Central memory CD8-positive, alpha-beta T cell (primary cell): ENCODE measurements at places on chromosomes 7 and 10.

- no peak for DNase-seq
Observed at GRCh38 chr7:129864042-129864441, 88.7 kb downstream of the UBE2H start.

DNA sequence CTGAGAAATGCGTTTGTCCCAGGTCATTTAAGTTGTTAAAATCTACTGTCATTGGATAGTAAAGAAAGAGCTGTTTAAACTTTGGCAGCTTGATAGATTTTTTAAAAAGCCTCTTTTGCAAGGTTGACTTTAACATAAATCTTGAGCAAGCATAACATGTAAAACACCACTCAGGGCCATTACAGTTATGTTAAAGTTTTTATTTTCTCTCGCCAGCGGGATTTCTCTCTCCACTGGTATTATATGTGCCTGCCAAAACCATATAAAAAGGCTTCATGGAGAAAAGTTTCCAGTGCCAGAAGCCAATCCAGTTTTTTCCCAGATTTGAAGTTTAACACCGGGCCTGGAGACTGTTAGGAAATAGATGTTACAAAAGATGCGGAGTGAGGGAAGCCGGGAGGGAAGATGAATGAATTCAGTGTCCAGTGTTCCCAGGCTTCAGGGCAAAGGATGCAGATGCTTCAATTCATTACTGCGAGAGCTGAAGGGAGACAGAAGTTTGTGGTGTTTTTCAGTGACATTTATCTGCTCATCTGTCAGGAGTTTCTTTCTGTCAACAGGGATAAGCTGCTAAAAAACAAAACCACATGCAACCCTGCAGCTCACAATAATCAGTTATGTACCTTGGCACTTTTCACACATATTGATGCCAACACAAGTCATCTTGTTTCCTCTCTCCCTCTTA lies 155.5 kb downstream of the SPAG6 start:
- DNase-seq = no peak

DNA sequence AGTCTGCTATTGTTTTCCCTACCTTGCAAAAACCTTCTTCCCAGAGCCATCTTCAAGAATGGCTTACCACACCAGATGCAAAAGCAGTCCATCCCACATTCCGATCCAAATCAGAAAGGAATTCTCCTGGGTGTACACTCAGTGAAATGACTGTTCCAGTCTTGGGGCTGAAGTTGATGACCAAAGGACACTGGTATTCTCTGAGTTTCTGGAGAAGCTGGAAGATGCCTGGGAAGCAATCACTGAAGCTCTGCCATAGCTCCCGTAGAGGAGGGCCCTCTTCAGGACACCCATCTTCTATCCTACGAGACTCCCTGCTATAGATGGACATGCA lies 155.7 kb downstream of the LCOR start:
- no peak for DNase-seq

DNA sequence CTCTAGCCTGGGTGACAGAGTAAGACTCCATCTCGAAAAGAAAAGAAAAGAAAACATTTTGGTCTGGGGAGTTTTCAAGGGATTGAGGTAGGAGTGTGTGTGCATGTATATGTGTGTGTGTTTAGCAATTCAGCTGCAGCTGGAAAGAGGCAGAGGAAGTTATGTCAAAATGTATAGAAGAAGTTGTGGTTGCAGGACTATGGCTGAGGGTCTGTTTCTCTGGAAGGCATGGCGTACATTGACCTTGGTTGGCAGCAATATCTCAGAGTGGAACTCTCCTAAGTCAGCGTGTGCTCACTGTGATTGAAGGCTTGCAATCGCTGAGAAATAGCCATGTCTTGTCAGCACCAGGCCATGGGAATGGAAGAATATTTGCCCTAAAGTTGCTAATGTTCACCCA lies 28.6 kb upstream of the RHBDD2 start:
- DNase-seq = no peak

- DNase-seq = no peak
Observed at GRCh38 chr7:77940647-77941046, 142.1 kb downstream of the PHTF2 start.

- no peak for DNase-seq
Observed at GRCh38 chr10:1162481-1163203, 106.5 kb downstream of the WDR37 start.

DNA sequence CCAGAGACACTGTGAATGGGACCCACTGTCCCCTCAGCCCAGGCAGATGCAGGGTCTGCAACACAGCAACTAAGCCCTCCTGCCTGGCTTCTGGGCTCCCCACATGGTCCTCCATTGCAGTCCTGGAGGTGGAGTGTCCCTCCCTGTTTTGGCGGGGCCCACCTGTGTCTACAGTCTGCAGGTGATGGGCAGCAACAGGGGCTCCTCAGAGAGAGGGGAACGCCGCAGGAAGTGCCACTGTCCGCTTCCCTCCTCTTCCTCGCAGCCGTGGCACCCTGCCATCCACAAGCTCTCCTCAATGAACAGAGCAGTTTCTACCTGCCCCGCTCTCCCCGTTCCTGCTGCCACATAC lies 9.3 kb downstream of the CAMK2G start:
- DNase-seq = no peak

GRCh38 chr10:84683550-84683949 lies 355.2 kb downstream of the CCSER2 start:
- DNase-seq = no peak

GRCh38 chr7:54705436-54705835 lies 53.6 kb downstream of the SEC61G start:
- no peak for DNase-seq

DNA sequence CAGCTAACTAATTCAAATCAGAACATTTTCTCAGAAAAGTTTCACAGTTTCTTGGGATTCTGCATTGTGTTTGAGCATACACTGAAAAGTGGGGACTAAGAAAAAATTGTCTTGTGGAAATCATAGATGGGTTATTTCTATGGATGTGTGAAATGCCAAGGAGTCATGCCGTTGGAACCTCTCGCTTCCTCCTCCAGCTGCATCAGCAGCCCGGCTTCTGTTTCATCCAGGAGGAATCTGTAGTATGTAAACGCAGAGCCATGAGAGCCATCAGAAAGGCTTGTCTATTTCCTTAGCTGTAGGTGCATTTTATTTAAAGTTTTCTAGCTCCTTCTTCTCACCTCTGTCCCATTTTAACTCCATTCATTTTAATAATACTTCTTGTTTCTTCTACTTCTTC lies 1144.1 kb downstream of the GATA3 start:
- no peak for DNase-seq

DNA sequence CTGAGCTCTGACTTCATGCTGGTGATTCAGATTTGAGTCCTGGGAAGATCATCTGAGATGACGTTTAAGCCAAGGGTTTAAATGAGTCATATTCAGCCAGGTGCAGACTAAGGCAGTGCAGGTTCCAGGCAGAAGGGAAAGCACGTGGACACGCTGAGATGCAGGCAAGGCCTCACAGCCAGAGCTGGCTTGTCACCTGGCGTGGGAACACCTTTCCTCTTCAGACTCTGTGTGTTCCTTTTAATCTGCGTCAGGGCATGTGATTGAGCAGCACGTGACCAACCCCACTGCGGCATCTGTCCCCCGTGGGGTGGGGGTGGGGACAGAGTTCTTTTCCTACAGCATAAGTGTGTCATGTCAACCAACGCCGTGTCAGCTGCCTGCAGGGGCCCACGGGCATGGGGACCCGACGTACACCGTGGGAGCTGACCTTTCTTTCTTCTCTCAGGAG lies 10.7 kb upstream of the IDI2 start:
- no peak for DNase-seq

GRCh38 chr10:9814285-9814864 lies 1203.3 kb upstream of the CELF2 start:
- DNase-seq = no peak

GRCh38 chr7:6508950-6509349 lies 42.3 kb downstream of the GRID2IP start:
- no peak for DNase-seq
